ENCODE measurements at places on chromosomes 6 and 20. TPM values are rescaled to one million over a fixed set of nuclear protein-coding genes. Genes with fewer than 3 reads are reported as not detected.

DNA sequence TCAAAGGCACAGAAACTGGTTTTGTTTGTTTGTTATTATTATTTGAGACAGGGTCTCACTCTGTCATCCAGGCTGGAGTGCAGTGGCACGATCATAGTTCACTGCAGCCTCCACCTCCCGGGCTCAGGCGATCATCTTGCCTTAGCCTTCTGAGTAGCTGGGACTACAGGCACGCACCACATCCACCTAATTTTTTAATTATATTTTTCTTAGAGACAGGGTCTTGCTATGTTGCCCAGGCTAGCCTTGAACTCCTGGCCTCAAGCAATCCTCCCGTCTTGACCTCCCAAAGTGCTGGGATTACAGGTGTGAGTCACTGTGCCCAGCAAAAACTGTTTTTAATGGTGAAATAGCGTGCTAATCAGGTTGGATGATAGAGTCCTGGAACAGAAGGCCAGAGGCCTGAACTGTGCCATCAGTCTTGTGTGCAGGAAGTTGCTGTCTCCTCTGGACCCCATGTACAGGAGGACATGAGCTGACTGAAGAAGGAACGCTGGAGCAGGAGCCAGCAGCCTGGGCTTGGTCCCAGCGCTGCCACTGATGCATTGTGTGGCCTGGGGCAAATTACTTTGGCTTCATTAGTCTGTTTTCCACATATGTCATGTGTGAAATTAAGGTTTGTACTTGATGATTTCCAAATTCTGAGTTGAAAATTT lies 4.9 kb downstream of the TM9SF4 start:
- H3K27me3 ChIP-seq = no peaks in the 10 kb centered on the region
- no peak overlapping the region for H3K4me3 ChIP-seq

GRCh38 chr6:24774696-24775519 lies at the start of gene GMNN:
Gene GMNN (plus strand): TSS chr6:24774937. CDS start chr6:24777247, 2,310 bp downstream.
- peak; percentile 99 for DNase-seq
- peak within 1 kb of the TSS; percentile 100 for H3K27ac ChIP-seq
- H3K36me3 ChIP-seq = peaks cover 26% of the 10 kb centered on the region
- peaks cover 27% of the 10 kb centered on the region for H3K4me1 ChIP-seq

The CCN2 gene
- total RNA-seq = not detected

The FOXS1 gene
- not detected for total RNA-seq

The FKBP5 gene
- total RNA-seq = 53.8 TPM

DNA sequence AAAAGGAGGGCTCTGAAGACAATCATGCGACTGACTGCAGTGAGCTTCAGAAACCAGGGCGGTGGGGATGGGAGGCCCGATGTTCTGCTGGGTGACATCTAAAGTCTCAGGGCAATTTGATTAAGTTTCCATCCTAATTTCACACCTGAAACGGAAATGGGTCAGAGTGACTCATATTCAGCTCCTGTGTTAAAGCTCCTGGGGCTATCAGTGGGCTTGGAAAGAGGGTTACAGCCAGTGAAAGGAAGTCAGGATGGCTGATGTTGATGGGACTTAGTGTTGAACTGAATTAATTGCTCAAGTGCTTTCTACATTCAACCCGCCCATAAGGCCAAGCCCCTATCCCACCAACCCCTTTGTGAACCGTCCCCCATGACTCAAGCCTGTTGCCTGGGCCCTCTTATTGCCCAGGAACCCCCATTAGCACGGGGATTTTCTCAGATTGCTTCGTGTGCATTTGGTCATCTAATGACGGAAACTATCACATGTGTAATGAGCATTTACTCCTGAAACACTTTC lies 47.1 kb upstream of the TBC1D7 start:
- H3K4me1 ChIP-seq = peaks cover 16% of the 10 kb centered on the region
- H3K27me3 ChIP-seq = no peaks in the 10 kb centered on the region
- H3K4me3 ChIP-seq = no peak overlapping the region
- H3K27ac ChIP-seq = peak overlapping the region; percentile 41
- H3K36me3 ChIP-seq = peaks cover 2% of the 10 kb centered on the region

GRCh38 chr6:156601152-156602065 lies 175.8 kb upstream of the ARID1B start:
- H3K27ac ChIP-seq = no peak overlapping the region
- peaks cover 4% of the 10 kb centered on the region for H3K27me3 ChIP-seq
- no peak overlapping the region for H3K4me3 ChIP-seq
- no peak for DNase-seq
- no peaks in the 10 kb centered on the region for H3K36me3 ChIP-seq

The PAX1 gene
- total RNA-seq = not detected

DNA sequence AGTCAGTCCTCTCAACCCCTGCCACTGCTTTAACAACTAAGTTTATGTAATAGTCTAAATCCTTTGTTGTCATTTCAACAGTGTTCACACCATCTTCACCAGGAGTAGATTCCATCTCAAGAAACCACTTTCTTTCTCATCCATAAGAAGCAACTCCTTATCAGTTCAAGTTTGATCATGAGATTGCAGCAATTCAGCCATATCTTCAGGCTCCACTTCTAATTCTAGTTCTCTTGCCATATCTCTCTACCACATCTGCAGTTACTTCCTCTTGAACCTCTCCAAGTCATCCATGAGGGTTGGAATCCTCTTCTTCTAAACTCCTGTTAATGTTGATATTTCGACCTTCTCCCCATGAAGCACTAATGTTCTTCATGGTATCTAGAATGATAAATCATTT lies 57.9 kb upstream of the FOXO3 start:
- no peak overlapping the region for H3K27ac ChIP-seq
- peaks cover 3% of the 10 kb centered on the region for H3K36me3 ChIP-seq
- H3K4me3 ChIP-seq = no peak overlapping the region
- peaks cover 2% of the 10 kb centered on the region for H3K4me1 ChIP-seq
- no peak for DNase-seq

The PRPH2 gene
- not detected for total RNA-seq

- DNase-seq = no peak
- no peak overlapping the region for H3K27ac ChIP-seq
Measured at GRCh38 chr20:44392776-44393607, 37.5 kb downstream of the HNF4A start.

- peaks cover 19% of the 10 kb centered on the region for H3K36me3 ChIP-seq
- peak overlapping the region; percentile 91 for H3K4me3 ChIP-seq
- H3K4me1 ChIP-seq = peaks cover 35% of the 10 kb centered on the region
- peaks cover 4% of the 10 kb centered on the region for H3K27me3 ChIP-seq
Measured at GRCh38 chr6:44386364-44386928, 1.1 kb upstream of the CDC5L start.

- H3K4me1 ChIP-seq = no peaks in the 10 kb centered on the region
- no peak for DNase-seq
- H3K27me3 ChIP-seq = no peaks in the 10 kb centered on the region
- no peak overlapping the region for H3K27ac ChIP-seq
- H3K36me3 ChIP-seq = no peaks in the 10 kb centered on the region
Measured at GRCh38 chr6:128167552-128167951, 266.7 kb upstream of the THEMIS start.

Data from activated CD8-positive, alpha-beta memory T cell treated with anti-CD3 and anti-CD28 coated beads, Interleukin-2, amount 10 ng/mL, durations not matched to agents 7 days and 5 days (primary cell).